SJSA1 (cell line): ENCODE measurements at places on chromosomes 6 and 20.
A peak's percentile ranks its signal among the peaks of the same experiment; 100 is the strongest.

DNA sequence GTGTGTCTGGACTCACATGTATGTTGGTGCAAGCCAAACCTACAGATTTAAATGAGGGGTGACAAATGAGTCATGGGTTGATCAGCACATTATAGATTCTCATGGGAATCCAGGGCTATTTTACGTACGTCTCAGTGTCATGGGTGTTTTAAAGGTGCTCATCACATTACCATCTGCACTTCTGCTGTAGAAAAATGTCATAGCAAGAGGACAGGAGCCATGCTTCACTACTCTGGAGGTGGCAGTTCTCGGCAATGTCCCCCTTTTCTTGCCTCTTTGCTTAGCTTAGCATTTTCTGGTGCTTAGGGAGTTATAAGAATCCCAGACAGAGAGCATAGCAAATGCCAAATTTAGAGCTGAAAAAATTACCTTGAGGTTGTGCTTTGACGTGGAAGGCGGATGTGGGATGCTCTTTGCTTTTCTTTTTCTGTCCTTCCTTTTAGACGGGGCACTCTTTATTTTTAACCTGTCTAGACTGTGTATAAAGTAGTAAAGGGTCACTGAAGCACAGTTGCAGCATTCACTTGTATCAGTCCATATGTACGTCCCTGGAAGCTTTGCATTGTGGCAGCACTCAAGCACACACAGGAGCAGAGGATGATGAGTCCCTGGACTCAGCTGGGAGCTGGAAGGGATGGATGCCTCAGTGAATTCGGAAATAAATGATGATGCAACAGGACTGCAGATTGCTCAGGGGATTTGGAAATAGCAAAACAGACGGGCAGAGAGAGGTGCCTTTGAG lies 139.7 kb downstream of the SYNDIG1 start:
- DNase-seq: no peak

DNA sequence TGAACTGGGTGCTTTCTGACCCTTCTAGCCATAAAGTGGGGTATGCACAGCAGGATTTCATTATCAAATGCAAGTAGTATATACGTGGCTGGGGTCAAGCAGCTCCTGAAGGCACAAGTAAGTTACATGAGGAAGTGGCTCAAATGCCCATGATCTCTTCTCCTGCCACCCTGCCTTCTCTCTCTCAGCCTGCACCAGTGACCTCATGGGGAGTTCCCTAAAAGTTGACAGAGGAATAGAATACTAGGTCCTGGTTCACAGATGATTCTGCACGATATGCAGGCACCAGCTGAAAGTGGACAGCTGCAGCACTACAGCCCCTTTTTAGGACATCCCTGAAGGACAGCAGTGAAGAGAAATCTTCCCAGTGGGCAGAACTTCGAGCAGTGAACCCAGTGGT lies 282.0 kb downstream of the BCKDHB start:
- no peak for DNase-seq

GRCh38 chr20:31830406-31830981 lies 11.3 kb downstream of the MYLK2 start:
- no peak for DNase-seq

GRCh38 chr6:19052219-19052618 lies 665.1 kb downstream of the RNF144B start:
- DNase-seq: peak; percentile 9

DNA sequence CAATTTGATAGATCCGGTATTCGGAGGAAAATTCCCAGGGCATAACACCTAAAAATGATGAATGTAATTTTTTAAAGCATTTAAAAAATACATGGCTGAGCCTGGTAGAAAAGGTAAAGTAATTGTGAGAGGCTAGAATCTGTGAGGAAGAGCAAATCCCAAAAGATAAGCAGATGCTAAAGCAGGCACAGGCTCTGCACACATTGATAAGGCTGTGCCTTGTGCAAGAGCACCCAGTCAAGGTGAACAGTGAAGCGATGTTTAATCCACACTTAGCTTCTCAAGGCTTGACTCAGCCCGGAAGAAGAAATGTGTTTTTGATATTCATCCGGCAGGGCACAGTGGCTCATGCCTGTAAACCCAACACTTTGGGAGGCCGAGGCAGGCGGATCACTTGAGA lies 5.1 kb upstream of the EPB41L2 start:
- DNase-seq: no peak

GRCh38 chr6:146357578-146358430 lies 185.8 kb upstream of the RAB32 start:
- DNase-seq: peak; percentile 92

DNA sequence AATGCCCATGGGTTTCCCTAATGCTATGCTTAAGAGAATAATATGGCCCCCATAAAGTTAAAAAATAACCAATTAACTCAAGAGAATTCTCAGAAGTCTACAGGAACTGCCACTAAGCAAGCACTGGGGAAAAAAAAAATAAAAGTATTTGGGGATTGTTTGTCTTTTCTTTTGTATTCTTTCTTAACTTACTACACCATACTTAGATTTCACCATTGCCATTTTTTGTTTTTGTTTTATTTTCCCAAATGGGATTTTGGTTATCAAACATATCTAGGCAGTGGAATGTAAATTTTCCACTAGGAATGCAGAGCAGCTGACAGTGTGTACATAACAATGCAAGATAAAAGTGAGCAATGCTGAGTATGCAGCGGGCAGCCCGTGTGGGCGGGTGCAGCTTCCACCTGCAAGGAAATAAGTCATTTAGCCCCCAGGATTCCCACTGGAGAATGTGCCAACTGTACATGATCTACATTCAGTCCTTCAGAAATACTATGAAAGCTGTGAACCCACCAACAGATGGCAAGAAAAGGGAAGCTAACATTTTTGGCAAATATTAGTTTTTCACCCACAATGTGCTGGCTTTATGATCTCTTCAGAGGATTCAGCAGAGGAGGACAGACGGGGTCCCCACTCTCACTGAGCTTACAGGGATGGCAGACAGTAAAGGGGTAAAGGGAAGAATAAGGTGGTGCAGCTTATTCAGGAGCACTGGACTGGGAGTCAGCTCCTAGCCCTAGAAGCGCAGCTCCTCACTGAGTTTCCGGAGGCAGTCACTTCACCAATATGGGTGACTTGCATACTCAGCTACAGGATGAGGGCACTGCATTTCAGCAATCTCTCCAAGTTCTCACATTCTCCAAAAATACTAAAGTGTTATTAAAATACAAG lies 44.4 kb downstream of the DCDC2 start:
- peak; percentile 63 for DNase-seq

DNA sequence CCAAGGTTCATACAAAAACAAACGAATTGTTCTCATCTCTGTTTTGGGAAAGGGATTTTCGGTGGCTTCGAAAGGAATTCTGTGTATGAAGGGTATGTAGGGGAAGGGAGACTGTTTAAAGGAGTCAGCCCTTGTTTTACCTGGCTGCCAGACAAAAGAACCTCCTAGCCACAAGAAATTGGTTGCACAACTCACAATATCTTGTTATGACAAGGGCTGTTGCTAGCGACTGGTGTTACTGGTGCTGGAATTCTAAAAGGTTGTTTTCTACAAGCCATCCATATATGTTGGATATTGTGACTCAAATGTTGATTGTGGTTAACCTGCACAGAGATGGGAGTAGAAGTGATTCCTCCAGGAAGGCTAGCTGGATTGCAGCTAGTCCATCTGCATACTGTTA lies 34.6 kb upstream of the CITED2 start:
- peak; percentile 51 for DNase-seq

DNA sequence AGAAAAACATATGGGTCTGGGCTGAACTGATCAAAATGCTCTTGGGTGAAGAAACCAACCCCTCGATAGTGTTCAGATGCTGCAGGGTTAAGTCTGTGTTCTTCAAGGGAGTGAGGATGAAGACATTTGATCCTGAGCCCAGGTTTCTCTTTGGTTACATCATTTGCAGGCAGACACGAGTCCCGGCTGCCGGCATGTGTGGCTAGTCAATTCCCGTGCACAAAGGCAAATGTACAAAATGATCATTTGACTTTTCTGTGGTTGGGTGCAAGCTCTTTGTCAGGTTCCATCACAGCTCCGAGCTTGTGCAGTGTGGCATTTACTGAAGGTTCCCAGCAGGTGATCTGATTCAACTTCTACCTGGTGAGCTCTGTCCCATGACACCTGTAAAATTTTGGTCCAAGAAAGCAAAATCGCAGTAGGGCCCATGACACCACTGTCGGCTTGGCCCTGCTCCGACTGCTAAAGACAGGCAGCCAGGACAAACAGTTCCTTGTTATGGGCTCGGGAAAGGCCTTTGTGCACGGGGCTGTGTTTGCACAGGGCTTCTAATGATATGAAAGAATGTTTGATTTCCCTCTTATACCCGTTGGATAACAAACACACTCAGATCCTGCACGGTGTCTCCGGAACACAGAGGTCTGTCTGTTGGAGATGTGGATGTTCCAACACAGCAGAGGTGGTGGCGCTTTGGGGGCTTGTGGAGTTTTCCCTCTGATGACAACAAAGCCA lies 46.9 kb downstream of the GJA10 start:
- no peak for DNase-seq
